ENCODE measurements at places on chromosomes 16 and 17.

DNA sequence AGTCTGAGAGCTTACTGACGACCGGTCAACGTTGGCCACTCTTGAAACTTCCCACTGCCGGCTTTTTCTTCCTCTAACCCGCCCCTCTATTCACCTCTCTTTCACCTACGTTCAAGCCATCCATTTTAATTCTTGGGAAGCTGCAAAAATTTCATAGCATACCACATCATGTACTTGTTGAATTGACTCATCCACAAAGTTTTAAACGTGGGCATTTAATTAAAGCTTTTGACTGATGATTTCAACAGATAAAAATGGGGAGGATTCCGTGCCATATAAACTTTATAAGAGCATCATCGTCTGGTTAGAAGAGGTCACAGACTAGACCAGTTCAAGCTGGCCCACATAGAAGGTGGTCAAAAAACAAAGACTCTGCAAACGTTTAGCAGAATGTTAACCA, 22.5 kb downstream of the VPS53 start:
- no peak for DNase-seq

DNA sequence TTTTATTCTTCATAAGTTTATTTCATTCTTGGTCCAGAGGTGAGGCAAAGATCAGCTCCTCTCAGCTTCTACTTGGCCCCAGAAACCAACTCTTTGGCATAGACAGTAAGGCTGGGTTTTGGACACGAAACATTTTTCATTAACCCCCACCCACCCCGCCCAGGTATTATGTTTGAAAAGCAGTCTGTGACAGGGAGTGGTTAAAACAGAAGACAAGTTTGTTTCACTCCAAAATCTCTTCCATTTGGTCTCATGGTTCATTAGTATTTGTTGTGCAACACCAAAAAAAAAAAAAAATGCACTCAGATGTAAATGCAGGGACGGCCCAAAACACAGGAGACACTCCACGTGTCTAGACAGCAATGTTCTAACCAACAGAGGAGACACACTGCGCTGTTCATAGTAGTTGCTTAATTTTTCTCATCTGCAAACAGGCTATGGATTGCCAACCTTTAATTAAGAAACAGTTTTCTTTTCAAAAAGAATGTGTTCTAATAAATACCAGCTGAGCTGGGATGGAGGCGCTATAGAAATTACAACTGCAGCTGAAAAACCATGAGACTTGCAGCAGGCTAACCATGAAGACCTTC, 39.8 kb upstream of the MMP2 start:
- DNase-seq: no peak

GRCh38 chr17:61756561-61756960, 106.8 kb downstream of the BRIP1 start:
- no peak for DNase-seq

GRCh38 chr17:79700592-79700991, 30.2 kb upstream of the ENPP7 start:
- DNase-seq: no peak

DNA sequence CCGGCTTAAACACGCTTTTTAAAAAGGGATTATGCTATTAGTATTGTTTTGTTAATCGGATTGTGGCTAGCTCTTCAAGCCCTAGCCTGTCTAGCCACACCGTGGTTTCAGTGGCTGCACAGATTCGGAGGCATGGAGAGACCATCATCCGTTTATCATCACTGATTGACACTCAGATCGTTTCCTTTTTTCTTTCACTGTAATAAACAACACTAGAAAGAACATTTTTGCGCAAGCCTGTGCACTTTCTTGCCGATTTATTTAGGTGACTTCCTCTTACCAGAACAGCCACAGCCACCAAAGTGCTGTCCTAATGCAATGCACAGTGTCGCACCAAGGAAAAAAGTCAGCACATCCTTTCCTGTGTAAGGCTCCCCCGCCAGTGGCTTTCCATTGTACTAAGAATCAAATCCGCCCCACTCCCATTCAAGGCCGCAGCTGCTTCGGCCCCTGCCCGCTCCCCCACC, 78.2 kb downstream of the CRISPLD2 start:
- DNase-seq: no peak

GRCh38 chr16:883340-883739, 82.8 kb upstream of the GNG13 start:
- no peak for DNase-seq

DNA sequence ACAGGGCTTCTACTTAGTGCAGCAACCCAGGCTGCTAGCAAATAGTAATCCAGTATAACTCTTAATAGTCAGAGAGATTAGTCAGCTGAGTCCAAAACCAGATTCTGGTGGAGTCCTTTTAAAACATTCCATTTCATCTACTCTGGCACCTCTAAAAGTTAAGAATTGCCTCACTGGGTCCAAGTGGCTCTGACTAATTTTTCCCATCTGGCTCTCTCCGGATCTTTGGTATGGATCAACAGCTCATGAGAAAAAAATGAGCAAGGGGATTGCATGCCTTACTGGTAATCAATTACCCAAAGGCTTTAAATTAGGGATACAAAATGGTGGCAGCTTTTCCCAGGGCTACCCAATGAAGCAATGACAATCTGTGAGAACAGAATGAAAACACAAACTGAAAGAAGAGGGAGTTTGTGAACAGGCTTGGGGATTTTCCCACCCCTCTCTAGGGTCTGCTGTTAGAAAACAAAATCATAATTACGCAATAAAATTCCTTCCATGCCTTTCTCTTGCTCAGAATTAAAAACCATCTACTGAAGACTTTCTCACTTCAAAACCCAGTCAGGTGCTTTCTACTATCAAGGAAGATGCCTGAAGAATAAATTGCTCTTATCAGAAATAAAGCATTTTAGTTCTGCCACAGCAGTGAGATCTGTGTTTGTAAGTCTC, 84.6 kb upstream of the PMFBP1 start:
- DNase-seq: no peak

GRCh38 chr16:5604770-5605169, 507.2 kb upstream of the EEF2KMT start:
- DNase-seq: peak; percentile 3

DNA sequence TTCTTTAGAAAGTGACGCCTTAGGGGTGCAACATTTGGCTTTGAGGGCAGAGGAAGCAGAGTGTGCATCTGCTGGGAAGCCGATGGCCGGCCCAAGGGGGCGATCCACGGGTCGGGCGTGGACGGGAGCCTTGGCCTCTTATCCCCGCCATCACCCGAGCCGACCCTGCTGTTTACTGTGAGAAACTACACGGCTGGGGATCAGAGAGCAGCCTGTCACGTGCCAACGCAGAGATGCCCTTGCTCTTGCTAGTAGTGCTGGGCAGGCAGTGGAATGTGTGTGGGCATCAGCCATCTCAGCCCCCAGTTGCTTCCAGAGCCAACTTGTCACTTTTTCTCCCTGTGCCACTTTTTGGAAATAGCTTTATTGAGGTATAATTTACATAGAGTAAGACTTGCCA, 26.7 kb upstream of the ITGB4 start:
- no peak for DNase-seq

DNA sequence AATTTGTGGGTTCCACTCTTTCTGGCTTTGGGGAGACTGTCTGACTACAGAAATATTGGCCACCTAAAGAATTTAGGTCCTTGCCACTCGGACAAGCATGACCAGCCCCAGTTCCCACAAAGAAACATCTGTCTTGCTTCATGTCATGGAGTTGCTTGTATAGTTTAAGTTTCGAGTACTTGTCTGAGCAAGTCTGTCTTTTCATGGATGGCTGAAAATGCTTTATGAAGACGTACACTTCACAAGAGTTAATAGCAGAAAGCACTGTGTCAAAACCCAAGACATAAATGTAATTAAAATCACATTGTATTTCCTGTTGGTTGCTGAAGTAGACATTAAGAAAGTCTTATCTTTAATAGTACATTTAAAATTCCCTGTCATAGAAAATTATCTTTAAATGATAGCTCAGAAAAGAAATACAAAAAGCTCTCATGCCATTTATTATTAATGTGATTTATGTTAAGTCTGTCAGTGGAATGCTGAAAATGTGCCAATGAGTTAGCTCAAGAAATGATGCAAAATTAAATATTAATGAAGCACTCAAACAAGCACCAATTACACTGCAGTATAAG, 29.8 kb upstream of the XYLT2 start:
- no peak for DNase-seq

GRCh38 chr17:2850991-2851390, 54.8 kb downstream of the RAP1GAP2 start:
- no peak for DNase-seq

DNA sequence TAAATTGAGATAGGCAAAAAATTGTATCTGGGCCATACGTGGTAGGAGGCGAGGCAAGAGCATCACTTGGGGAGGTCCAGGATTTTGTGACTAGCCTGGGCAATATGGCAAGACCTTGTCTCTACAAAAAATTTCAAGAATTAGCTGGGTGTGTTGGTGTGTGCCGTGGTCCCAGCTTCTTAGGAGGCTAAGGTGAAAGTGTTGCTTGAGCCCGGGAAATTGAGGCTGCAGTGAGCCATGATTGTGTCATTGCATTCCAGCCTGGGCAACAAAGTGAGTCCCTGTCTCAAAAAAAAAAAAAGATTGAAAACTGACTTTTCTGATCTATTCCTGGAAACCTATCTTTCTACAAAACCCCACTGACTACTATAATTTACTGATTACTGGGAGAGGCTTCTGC, 26.7 kb downstream of the CDK12 start:
- DNase-seq: no peak

DNA sequence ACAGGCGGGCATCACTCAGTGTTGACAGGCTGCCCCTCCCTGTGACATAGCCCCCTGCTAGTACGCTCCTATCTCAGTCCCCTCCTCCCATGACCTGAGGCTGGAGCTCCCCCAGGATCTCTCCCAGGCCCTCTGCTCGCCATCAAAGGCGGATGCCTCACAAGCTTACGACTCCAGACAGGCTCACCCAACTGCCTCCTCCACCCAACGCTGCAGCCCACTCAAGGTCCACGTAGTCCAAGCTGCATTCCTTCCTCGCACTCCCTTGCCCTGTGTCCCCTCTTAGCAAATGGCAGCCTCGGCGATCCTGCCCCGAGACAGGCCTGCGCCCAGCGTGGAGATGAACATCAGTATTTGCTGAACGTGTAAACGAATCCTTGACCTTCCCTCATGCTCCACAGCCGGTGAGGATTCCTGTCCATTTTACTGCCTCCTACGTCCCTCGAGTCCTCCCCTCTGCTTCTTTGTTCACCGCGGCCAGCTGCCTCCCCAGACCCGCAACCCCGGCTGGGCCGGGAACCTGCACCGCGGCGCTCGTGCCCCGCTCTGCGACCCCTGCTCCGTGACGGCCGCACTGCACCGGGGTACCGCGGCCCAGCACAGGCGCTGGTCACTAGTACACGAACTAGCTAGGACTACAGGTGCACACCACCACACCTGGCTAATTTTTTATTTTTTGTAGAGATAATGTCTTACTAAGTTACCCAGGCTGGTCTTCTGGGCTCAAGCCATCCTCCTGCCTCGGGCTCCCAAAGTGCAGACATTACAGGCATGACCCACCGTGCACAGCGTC, 838 bp upstream of the TMEM97 start:
- DNase-seq: no peak

- DNase-seq: no peak
Measured at GRCh38 chr16:30041841-30042240, 10.8 kb upstream of the TLCD3B start.

DNA sequence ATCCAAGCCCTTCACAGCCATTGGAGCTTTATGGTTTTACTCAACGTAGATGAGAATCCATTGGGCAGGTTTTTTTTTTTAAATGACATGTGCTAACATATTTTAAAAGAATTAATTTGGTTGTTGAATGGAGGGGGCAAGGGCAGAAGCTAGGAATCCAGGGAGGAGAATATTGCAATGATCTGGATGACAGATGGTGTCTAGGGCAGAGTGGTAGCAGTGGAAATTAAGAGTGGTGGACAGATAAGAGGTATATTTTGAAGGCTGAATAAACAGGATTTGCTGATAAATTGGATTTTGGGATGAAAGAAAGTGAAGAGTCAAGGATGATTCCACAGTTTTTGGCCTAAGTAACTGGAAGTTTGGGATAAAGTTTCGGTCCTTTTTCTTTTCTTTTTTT, 54.8 kb upstream of the DHX40 start:
- no peak for DNase-seq

DNA sequence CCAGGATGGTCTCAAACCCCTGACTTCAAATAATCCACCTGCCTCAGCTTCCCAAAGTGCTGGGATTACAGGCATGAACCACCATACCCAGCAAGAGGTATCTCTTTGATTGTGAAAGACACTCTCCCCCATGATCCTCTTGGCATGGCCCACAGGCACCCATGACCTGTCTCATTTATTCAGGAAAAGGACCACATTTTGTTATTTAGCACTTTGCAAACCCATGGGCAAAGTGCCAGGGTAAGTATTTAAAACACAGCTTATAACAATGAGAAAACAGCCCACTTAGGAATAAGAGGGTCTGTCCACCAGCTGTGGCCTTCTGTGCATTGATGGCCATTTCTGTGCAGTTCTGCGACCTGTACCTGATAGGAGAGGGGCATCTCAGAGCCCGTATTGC, 12.8 kb upstream of the AKTIP start:
- DNase-seq: no peak

- no peak for DNase-seq
Measured at GRCh38 chr17:29593591-29594518, 923 bp downstream of the ANKRD13B start.

DNA sequence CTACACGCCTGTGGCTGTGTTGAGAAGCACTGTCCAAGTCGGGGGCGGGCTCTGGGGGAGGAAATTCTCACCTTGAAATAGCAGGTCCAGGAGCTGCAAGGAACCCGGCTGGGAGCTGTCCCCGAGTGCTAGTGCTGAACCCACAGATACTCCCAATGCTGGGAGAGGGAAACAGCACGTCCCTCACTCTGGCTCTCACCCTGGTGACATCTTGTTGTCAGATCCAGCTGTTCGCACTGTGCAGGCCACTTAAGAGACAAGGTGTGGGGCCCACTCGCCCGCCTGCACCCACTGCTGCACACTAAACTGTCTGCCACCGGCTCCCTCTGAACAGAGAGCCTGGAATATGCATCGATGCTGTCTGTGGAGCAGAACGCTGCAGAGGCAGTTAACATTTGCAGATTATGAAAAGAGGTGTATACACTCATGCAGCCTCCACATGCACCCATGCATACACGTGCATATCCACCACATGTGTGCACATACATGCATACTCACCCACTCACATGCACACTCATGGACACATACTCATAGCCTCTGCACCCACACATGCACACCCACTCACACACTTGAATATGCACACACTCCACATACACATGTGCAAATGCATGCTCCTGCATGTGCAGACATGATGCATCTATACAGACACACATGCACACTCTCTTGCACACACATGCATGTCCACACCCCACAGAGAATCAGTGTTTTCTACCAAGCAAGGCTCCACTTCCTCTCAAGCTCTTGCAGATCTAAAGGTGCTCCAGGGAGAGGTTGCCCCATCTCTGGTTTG, 42.0 kb downstream of the MGAT5B start:
- peak; percentile 8 for DNase-seq

Data from activated T-cell treated with anti-CD3 and anti-CD28 coated beads for 48 hours (primary cell).